ENCODE measurements at places on chromosomes 5 and 9.

DNA sequence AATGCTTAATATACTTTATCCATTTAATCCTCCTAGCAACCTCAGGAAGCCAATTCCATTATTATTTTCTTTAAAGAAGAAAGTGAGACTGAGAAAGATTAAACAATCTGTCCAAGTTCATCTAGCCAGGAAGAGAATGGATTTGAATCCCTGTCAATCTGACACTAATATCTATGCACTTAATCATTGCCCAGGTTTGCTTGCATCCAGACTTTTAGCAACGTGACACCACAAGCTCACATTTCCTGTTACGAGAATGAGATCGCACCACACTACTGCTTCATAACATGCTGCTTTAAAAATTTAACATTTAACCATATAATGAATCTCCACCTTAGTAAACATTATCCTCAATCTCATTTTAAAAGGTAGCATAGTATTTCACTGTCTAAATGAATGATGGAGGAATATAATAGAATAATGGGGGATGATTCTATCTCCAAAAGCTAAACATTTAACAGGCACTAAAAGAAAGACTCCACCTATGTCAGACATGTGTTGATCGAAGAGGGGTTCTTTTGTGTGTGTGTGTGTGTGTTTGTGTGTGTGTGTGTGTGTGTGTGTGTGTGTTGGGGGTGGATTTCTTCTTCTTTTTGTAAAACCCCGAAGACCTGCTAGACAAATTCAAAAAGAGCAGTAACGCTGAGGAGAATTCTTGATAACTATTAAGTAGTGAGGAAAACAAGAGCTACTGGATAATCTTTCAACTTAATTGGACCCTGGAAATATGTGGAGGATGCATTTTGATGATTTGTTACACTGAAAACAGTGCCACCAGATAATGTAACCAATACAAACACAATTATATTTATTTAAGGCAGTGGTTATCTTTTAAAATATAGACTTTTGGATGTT, 138.7 kb upstream of the NR3C1 start:
- no peak for DNase-seq

- DNase-seq = no peak
Observed at GRCh38 chr5:73486119-73486899, 11.9 kb upstream of the BTF3 start.

- DNase-seq = no peak
Observed at GRCh38 chr9:6579613-6580012, 65.9 kb downstream of the GLDC start.

- DNase-seq = no peak
Observed at GRCh38 chr5:132202711-132203463, 24.8 kb downstream of the P4HA2 start.

DNA sequence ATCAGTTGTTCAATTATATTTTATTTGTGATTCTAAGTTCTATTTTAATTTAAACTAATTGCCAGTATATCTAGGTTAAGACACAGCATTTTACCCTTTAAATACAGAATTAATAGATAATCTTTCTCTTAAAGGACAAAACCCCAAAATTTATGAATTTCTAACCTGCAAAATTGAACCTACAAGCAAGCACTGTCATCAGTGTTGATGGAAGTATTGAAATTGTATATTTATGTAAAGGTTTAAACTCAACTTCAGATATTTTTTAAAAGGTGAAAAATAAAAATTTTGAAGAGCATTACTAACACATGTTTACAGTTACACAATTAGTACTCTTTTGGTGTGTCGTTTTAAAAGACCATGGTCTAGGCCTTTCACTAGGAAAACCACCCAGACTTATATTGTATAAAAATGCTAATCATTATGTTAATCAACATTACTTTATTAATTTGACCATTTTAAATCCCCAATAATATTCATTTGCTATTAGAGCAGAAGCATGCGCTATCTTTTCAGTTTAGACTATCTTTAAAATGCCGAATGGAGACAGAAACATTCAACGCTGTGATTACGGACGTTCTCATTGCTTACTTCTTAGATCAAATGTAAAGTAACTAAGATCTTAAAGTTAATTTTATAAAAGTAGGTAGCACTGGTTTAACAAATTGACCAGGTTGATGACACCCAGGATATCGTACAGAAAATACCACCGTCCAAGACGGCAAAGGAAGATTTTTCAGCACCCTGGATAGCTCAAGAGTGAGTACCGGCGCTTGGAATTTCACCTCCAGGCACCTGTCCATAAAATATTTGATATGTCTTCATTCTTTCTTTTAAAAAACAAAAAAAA, 3.2 kb downstream of the OTP start:
- DNase-seq = no peak

- DNase-seq = no peak
Observed at GRCh38 chr5:87886164-87886563, 382.5 kb downstream of the TMEM161B start.

DNA sequence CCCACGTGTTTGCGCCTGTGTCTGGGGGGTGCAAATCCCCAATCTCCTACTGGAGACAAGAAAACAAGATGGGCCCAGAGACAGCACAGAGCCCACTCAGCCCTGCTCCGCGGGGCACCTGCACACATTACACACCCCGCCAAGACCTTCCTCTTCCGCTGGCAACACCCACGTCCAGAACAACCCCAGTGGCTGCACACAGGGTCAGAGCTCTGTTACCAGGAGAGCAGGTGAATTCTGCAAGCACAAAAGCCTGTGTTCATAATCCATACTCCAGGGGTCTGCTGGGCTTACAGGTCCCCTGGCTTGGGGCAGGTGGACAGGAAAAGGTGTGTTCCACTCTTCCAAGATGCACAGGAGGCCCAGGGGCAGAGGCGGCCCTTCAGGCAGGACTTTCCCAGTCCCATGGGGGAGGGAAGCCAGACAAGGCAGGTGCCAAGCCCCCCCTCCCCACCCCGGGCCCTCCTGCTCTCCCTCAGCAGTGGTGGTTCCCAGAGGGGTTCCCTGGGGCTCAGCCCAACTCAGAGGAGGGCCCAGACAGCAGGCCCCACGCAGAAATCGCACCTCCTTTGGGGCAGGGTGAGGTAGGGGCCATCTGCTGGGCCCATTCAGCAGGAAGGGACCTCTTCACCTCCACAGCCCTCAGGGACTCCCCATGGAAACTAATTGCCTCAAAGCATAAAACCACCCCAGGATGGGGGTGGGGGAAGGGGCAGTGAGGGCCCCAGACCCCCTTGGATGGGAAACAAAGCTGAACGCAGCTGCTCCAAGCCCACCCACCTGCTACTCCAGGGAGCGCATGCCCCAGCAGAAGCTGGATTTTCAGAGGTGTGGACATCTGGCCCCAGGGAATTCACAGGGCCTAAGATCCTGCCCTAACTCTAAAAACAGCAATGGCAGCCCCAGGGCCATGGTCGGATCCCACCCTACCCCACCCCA, 105.3 kb downstream of the VAV2 start:
- no peak for DNase-seq

DNA sequence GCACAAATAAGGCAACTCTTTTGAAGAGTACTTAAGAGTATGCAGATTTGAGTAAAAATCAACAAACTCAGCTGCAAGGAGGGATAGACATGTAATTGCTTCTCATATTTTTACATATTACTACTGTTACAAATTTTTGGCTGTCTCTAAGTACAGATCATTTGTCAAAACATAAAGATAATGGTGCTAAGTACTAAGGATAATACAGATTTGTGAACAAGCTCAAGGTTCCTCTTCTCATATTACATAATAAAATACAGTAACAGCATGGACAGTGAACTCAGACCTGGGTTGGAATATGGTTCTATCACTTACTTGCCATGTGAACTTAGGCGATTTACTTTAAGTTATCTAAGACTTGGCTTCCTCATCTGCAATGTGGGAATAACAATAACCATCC, 168.0 kb downstream of the AP3B1 start:
- no peak for DNase-seq

GRCh38 chr5:3311433-3311832, 284.2 kb upstream of the IRX1 start:
- DNase-seq = no peak

DNA sequence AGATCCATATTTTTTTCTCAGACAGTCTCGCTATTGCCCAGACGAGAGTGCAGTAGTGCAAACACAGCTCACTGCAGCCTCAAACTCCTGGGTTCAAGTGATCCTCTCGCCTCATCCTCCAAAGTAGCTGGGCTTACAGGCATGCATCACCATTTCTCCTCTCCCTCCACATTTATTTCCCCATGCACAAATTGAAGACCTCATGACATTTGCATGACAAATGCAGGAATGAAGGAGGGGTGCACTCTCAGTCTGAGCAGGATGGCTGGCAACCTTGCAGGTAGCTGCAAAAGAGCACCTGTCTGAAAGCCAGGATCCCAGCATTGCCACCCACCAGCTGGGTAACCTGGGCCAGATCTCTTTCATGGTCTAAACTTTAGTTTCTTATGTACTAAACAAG, 111.2 kb downstream of the SH3TC2 start:
- DNase-seq = no peak

- DNase-seq = no peak
Observed at GRCh38 chr9:126554292-126554691, 59.4 kb upstream of the LMX1B start.

DNA sequence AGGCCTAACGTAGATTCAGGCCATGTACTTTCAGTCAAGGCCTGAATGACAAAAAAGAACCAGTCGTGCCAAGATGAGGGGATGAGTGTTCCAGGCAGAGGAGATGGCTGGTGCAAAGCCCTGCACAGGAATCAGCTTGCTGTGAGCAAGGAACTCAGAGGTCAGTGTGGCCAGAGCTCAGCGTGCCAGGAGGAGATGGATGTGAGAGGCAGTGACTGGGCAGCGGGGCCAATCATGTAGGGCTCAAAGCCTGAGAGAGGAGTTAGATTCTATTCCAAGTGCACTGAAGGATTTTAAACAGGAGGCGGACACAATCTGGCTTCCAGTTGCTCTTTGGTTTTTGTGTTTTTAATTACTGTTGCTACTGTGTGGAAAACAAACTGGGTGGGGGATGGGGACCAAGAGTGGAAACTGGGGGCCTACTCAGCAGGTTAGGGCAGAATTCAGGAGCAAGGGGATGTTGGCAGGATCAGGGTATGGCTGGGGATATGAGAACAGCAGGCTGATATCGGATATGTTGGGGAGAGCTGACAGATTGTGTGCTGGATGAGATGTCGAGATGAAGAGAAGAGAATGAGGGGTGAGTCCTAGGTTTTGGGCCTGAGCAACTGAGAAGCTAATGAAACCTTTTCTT, 64.3 kb downstream of the ANGPTL2 start:
- DNase-seq = no peak

- no peak for DNase-seq
Observed at GRCh38 chr9:104986096-104986495, 58.1 kb upstream of the ABCA1 start.

- DNase-seq = no peak
Observed at GRCh38 chr9:133142684-133143622, 20.8 kb downstream of the GBGT1 start.

DNA sequence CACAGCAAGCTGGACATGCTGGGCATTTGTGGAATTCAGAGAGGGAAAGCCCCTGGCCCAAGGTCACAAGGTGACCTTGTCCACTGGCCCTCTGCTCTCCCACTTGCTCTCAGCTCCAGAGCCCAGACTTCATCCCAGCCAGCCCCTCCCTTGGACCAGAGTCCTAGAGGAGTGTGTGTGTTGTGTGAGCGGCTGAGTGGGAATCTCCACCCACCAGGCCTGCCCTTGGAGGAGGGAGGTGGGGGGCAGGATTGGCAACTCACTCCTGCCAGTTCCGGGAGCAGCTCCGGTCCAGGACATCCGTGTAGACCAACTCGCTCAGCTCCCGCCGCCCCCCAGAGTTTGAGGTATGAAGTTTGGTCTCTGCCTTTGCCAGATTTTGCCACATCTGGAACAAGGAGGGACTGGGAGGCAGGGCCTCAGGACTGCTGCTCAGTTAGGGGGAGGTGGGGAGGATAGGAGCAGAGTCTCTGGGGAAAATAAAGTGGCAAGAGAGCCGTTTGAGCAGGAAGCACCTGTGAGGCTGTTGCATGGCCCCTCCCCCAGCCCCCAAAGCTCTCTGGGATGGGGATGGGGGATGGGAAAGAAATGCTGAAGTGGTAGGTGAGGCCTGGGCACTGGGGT, 1.4 kb downstream of the MZB1 start:
- DNase-seq = no peak

DNA sequence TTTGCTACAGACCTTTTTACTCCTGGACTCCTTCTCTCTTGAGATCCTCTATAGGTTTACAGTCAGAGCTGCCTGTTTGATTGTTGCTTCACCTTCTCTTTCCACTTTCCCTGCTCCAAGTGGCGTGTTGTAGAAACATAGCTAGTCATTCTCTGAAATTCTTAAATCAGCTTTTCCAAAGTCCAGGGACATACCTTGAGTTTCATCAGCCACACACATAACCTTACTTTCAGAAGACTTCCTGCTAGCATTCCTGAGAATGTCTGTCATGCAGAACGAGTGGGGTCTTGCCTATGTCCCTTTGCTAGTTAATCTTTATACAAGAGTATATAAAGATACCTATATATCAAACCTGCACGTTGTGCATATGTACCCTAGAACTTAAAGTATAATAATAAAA, 230.3 kb upstream of the ZNF462 start:
- no peak for DNase-seq

DNA sequence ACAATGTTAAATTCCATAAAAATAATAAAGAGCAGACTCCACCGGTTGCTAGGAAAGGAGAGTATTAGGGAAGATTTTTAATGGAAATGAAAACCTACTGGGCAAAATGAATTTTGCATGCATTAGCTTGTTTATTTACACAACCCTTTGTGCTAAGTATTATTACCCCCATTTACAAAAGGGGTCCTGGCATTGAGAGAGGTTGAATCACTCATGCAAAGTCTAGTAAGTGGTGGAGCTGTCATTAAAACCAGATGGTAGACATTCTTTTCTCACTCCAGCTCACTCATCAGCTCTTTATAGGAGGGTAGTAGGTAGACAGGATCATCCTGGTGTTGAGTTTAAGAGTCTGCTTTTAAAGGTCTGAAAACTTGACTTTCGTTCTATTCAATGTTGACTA, 395.1 kb downstream of the PLK2 start:
- no peak for DNase-seq

DNA sequence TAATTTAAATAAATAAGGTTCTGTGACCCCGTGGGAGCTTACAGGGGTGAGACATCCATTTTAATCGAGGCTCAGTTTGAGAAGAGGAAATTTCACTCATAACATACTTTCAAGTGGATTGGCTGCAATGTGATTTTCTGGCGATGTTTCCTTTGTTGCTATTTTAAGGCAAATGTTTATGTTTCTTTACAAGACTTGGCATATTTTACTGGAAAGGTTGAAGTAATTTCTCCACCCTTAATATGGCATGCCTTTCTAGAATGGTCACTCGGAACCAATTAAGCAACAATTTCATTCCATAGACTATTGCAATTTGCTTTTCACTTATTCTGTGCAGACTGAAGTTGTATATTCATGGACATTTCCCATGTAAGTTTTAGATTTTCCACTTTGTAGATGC, 438.0 kb upstream of the WWC1 start:
- DNase-seq = no peak

GRCh38 chr5:29143266-29143665, 2050.2 kb upstream of the CDH6 start:
- no peak for DNase-seq

Data from activated naive CD4-positive, alpha-beta T cell (primary cell).